ENCODE measurements at places on chromosomes 16 and 17.
A peak's percentile ranks its signal among the peaks of the same experiment; 100 is the strongest.

DNA sequence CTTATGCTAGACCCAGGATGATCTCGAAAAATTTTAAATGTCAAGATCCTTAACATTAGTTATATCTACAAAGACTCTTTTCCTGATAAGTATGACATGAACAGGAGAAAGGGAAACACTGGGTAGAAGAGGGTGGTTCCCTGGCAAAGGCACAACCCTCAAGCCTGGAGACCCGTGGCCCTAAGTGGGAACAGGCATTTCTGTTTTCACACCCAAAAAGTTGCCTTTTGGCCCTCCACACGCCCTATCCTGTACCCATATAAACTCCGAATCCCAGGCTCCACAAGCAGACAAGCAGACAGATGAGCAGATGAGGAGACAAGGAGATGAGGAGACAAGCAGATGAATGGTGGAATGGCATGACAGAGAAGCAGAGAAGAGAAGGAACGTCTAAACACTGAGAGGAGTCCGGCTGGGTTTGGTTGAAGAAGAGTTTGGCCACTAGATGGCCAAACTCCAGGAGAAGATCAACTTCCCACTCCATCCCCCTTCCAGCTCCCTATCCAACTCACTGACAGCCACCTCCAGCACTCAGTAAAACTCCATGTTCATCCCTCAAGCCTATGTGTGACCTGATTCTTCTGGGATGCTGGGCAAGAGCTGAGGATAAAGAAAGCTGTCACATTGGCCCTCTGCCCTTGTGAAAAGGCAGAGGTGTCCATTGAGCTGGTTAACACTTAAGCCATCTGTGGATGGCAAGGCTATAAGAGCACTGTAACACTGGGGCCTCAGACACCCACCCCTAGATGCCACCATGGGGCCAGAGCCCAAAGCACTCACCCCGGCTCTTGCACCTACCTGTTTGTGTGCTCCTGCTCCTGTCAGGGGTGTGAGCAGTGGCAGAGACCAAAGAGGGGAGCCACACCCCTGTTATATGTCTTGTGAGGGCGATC is 139.6 kb upstream of the FAM20A start:
- no peak for DNase-seq

DNA sequence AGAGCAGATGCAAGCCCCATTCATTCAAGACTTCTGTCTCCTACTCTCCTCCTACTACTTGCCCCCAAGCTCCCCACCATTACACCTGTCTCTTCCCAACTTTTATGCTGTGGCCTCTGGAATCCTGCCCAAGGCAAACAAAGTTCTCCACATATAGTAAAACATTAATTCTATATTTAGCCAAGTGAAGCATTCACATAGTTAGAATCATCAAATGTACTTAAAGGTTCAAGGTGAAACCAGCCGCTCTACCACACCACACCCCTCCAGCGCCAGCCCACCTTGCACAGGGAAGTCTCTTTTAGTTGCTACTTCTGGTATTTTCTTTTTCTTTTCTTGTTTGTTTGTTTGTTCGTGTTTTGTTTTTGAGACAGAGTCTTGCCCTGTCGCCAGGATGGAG is 25.4 kb upstream of the GUCY2D start:
- DNase-seq = no peak

DNA sequence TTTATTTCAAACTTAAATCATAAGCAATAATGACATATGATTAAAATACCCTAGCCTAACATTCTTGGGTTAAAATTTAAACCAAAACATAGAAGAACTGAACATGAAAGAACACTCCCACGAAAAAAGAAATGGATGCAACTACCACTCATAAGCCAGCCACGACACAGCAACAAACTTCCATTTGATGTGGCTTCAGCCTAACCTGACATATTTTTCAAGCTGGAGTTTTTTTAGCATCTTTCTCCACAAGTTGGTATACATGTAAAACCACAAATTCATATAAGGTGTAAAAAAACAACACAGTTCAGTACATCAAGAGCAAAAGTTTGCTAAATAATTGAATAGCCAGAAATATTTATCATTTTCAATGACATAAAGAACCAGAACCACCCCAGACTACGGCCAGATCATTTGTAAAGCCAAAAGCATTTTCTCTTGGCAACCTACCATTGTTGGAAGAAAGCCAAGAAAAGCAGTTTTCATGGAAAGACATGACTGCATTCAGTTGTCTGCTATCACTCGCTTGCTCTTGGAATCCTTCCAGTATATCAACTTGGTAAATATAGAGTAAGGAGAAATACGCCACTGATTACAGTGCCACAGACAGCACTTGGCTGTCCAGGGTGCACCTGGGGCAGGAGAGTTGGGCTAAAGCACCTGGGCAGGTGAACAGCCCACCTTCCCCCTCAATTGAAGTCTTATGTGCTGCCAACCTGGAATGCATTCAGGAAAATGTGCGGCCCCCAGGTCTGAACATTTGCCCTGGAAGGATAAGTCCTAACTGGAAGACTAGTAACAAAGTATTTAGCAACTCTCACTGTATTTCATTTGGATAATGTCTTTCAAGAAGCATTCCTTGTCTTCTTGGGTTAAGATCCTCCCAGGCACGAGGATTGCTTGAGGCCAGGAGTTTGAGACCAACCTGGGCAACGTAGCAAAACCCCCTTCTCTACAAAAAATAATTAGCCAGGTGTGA is 60.5 kb downstream of the CREBBP start:
- no peak for DNase-seq

- DNase-seq = no peak
Measured at GRCh38 chr17:1039511-1040215, 42.7 kb downstream of the TIMM22 start.

DNA sequence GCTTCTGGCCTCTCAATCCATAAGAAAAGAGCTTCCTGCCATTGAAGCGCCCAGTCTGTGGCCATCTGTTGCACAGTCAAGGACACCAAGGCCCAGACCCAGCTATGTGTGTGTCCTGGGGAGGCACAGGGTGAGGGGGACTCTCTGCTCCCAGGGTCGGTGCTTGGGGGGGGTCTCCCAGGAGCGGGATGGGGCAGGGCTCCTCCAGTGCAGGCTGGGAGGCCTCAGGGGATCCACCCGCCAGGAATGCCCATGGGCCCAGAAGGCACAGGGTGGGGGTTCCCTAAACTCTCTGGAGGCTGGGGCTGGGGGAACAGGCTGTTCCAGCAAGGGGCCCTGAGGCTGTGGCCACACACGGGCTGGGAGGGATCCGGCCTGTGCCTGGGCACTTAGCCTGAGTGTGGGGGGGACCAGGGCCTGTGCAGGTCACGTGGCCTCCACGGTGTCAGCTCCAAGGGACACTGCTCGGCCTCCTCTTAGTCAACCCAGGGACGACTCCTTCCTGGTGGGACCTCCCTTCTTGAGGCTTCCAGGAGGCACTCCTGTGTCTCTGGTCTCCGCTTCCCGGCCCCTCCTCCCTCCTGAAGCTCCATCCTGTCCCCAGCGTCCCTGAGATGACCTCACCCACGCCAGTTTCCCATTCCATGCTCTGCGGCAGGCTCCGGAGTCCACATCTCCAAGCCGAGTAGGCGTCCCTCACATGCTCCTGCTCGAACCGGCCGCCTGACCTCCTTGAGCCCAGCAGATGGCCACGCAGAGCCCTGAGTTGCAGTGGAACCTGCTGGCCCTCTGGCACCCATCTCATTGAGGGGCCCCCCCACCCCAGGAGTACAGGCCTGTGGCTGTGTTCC is 23.1 kb upstream of the BAHCC1 start:
- DNase-seq = no peak

GRCh38 chr16:25110387-25110947 is 1.1 kb upstream of the LCMT1 start:
- peak; percentile 25 for DNase-seq

GRCh38 chr16:9328411-9328810 is 237.0 kb downstream of the HAPSTR1 start:
- no peak for DNase-seq
